Activated naive CD4-positive, alpha-beta T cell treated with anti-CD3 and anti-CD28 coated beads, Interleukin-2, amount 50 U/mL, for 16 hours (primary cell): ENCODE measurements at places on chromosomes 13 and 19.

DNA sequence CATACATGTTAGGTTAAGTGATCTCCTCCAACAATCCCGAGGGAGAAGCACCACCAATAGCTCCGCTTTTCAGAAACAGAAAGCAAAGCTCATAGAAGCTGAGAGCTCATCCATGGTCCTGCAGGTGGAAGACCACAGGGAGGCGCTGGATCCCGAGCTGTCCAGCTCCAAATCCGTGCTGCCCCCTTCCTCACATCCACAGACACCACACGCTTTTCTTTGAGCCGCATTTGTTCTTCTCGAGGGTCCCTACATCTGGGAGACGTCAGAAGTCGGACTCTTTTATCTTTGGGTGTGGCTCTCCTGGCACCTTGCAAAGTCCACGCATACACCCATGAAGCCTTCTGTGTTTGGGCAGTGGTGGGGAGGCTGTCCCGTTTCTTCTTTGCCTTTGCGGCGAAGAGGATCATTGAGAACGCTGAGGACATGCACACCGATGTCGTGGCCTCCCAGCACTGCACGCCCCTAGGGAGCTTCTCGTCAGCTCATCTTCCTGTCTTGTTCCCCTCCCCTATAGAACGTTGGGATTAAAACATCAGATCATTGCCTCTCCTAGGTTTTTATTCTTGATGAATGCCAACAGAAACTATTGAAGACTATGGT lies 184.8 kb downstream of the TEX29 start:
- no peak for DNase-seq

DNA sequence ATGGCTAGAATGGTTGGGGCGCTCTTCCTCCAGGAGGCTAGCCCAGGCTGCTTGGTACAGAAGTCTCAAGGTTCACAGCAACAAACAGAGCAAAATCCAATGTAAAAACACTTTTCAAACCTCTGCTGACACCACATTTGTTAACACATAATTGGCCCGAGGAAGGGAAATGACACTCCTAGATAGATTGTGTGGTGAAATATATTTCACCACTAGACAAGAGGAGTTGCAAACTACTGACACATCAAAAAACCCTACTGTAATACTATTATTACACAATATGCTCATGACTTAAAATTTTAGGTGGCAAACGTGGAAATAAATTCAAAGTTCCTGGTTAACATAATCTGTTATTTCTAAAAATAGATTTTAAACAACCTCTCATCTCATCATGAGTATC lies 643.6 kb downstream of the PCDH9 start:
- no peak for DNase-seq

GRCh38 chr13:73948848-73949529 lies 185.2 kb downstream of the KLF12 start:
- DNase-seq, result no peak

DNA sequence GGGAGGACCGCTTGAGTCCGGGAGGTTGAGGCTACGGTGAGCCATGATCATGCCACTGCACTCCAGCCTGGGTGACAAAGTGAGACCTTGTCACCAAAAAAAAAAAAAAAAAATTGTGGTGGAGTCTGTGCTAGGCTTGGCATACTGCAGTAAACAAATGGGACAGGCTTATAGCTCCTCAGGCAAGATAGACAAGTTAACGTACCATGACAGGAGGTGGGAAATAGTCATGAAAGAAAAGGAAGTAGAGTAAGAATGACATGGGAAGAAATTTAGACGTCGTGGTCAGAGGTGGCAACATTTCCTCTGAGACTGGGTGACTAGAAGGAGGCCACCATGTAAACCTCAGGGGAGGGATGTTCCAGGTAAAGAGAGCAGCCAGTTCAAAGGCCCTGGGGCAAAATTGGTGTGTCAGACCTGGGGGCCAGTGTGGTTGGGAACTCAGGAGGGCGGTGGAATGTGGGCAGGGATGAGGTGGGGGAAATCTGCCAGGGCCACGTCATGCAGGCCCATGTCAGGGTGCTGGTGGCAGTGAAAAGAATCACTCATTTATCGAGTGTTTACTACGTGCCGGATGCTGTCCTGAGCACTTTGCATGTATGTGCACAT lies 5.6 kb downstream of the SNRPA start:
- DNase-seq, result no peak

DNA sequence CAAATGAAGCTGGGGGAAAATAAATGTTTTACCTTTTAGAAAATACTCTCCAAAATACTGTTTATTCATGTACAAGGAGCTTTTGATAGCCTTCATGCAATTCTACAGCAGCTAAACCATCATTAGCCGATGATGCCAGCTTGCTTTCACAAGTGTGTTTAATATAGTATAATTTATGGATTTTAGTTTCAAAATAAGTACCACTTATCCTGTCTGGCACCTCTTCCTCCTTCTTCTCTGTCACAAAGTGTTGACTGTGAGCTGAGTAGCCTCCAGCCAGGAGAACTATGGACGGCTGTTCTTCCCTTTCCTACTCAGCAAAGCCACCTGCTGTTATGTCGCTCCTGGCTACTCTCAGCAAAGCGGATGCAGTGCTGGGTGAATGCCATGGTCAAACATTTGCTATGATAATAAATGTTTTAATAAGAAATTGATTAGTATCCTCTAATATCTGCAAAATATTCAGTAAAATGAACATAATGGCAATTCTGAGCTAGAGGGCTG lies 238.2 kb downstream of the LIG4 start:
- DNase-seq, result no peak

DNA sequence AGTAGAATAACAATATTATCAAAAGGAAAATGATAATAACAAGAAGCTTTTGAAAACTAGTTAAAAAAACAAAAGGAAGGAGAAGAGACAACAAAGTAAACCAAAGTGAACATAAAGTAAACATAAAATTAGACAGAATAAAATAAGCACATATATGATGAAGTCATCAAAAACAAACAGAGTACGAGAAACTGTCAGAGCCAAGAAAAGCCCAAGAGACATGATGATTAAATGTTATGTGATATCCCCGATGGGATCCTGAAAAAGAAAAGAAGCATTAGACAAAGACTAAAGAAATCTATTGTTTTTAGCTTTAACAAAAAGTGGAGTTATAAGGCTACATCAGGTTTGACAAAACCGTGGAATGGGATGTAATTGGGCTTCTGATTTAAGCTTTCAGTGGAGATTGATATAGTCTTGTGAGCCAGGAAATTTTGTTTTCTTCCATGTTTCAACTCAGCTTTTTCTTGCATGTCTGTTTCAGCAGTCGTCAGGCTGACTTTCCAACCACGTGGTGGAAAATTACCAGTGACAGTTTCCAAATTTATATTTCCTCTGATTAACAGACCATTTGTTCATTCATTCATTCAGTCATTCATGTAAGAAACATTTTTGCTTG lies 64.9 kb downstream of the KL start:
- DNase-seq, result no peak

DNA sequence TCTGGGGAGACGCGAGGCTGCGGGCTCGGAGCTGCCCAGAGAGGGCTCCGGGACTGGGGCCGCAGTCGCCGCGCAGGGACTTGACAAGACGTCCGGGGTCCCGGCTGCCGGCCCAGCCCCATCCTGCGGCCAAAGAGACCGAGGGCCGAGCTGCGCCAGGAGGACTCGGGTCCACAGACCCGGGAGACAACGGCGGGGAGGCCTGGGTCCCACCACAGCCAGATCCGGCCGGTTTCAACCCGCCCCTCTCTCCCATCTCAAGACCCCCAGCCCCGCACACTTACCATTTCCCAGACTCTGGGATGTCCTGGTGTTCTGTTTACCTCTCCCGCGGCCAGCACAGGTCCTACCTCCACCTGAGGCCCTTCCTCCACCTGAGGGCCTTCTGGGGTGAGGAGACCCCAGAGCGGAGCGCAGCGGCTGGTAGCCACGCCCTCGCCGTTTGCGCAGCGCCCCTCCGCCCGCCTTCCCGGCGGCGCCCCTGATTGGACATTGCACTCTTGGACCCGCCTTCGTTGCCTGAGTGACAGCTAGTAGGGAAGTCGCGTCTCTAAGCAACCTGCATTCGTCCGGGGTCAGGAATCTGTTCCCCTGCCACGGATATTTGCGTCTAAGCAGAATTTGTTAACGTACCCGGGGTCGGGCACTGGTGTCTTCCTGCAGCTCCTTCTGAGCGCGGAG lies at the start of gene ZNF709:
Gene ZNF709 (minus strand): TSS at position 446 of the 681 bp plus-strand sequence. CDS start 159 bp downstream, at position 287.
- DNase-seq, result peak; percentile 89

DNA sequence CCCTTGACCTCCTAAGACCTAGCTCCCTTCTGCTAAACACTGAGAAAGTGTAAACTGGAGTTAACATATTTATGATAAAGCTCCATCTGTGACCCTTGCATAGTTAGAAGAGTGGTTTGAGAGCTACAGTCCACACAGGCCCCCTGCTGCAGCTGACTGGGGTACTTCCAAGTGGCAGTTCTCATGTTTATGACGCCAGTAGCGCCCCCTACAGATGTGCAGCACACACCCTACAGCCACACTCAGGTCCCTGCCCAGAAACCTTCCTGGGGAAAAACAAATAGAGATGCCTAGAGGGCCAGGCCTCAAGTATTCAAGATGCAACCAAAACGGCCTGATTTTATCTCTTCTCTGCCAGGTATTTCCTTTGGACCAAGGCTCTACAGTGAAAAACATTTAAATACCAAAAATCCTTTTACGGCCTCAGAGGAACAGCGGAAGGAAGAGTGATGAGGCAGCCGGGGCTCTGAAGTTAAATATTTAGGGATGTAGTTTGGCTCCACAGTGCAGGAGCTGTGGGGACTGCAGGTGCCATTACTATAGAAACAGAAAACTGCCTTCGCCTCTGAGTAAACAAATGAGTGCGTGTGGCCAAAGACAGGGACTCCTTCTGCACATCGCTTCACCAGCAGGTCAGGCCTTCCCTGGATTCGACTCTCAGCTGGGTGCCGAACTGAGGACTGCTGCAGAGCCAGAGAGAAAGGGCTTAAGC lies 553.1 kb downstream of the EFNB2 start:
- no peak for DNase-seq

GRCh38 chr19:40159744-40160143 lies 31.5 kb upstream of the MAP3K10 start:
- no peak for DNase-seq

- no peak for DNase-seq
Measured at GRCh38 chr19:58497634-58498170, 14.1 kb downstream of the SLC27A5 start.

DNA sequence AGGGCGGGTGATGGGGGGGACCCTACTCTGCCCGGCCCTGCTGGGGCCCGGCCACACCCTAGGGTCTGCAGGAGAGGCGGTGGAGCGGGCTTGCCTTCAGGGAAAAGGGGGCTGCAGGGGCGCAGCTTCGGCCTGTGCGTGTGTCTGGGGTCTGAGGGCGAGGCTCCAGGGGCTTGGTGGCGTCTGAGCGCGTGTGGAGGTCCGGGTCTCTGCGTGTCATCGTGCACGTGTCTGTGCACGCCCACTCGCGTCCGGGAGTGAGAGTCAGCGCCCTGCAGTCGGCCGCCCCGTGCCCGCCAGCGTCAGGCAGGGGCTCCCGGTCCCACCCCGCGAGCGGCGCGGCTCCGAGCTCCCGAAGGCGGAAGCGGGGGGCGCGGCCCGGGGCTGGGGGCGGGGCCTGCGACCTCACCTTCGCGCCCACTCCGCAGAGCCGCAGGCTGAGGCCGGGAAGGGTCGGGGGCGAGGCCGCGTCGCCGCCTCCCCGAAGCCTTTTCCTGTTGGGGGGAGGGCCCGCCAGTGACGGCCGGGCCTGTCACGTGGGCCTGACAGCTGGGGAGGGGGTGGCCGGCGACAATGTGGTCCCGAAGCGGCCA lies at the start of gene ARHGAP45:
Gene ARHGAP45 (plus strand): TSS at position 420 of the 593 bp plus-strand sequence. CDS start 239 bp downstream, outside the sequence.
- DNase-seq, result peak; percentile 81

GRCh38 chr13:113220141-113220598 lies 10.8 kb downstream of the CUL4A start:
- DNase-seq, result no peak

GRCh38 chr13:102856557-102856956 lies 10.7 kb downstream of the ERCC5 start:
- no peak for DNase-seq

GRCh38 chr19:283395-283794 lies 7.8 kb downstream of the PLPP2 start:
- DNase-seq, result no peak

DNA sequence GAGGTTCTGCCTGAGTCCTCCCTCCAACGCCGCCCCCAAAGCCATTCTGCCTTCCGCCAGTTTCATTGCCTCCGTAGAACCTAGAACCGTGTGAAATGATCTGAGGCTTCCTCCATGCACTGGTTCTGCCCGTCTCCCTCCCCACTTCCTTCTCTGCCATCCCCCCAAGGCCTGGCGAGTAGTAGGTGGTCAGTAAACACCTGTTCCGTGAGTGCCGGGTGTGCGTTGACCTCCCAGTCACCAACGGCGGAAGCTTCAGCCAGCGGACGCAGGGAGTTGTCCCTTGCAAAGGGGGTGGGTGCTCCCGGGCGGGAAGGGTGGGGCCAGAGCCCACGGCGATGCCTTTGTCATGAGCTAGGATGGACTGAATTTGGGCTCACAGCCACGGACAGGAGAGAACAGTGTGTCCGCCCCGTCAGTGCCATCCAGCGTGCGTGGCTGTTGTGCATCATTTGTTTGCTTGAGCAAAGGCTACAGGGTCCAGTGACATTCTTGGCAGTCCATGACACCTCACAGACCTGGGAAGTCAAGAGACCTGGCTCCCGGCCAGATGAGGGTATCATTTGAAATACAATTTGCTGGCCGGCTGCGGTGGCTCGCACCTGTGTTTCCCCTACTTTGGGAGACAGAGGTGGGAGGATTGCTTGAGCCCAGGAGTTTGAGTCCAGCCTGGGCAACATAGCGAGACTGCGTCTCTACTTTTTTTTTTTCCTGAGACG lies 43.1 kb downstream of the NFIC start:
- DNase-seq, result no peak

- no peak for DNase-seq
Measured at GRCh38 chr19:47495478-47496372, 11.7 kb upstream of the KPTN start.

DNA sequence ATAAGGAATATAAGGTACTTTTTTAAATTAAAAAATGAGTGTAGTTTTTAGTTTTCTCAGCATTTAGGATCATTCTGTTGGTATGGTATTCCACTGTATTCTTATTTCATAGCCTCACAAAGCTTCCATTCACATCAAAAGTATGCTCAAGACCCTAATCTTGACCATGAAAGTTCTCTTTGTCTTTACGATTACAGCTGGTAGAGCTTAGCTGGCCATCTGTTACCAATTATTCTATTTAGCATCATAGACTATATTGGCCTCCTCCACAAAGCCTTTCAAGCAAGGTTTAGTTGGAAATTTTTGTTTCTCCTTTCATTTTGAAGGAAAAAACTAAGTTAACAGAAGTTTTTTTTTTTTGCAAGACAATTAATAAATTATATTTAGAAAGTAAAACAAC lies 245.1 kb downstream of the KCTD12 start:
- DNase-seq, result no peak
